ENCODE measurements at places on chromosomes 2 and 18. TPM values are rescaled to one million over a fixed set of nuclear protein-coding genes. Genes with fewer than 3 reads are reported as not detected.
A peak's percentile ranks its signal among the peaks of the same experiment; 100 is the strongest.

Gene ELOA2
- not detected for total RNA-seq

Gene WDFY1
- 96.0 TPM for total RNA-seq

DNA sequence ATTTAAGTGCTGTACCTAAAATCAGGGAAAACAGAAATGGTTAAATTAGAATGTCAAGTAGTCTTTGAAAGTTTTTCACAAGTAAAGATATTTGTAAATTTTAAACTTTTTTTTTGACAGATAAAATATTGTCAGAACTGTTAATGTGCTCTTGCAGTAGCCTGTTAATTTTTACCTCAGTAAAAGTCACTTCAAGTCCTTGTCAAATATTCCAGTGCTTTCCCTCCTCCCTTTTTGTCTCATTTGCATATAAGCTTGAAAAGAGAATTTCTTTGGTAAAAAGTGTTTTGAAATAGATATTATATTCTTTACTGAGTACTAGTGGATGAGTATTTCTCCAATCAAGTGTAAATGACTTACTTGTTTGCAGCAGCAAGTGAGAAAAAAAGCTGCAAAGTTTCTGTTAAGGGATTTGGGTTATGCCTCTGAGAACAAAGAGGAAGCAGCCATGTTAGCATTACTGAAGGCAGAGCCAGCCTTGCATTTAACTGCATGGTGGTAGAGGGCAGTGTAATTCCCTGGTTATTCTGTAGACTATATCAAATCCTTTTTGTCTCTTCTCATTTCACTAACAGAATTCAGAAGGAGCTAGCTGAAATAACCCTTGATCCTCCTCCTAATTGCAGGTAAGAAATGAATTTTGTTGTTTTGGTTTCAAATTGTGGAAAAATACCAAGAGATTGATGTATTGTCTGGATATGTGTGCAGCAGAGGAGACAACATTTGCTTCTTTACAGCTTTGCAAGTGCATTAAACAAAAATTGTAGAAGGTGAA is 3.2 kb downstream of the UBE2E3 start:
- DNase-seq, result peak; percentile 54

GRCh38 chr18:70207181-70207580 is 1.7 kb upstream of the RTTN start:
- DNase-seq, result no peak

DNA sequence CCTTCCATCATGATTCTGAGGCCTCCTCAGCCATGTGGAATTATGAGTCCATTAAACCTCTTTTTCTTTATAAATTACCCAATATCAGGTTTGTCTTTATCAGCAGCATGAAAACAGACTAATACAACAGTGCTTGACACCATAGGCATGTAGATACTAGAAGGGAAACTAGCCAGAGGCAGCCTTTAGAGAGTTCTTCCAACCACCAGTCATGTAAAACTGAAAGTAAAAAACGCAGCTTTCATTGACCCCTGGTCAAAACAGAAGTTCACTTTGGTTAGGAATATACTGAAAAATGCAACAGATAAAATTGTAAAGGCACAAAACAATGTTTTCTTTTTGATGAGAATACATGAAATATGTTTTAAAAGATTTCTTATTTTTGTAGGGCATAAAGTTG is 122.8 kb upstream of the L3MBTL4 start:
- DNase-seq, result peak; percentile 7

DNA sequence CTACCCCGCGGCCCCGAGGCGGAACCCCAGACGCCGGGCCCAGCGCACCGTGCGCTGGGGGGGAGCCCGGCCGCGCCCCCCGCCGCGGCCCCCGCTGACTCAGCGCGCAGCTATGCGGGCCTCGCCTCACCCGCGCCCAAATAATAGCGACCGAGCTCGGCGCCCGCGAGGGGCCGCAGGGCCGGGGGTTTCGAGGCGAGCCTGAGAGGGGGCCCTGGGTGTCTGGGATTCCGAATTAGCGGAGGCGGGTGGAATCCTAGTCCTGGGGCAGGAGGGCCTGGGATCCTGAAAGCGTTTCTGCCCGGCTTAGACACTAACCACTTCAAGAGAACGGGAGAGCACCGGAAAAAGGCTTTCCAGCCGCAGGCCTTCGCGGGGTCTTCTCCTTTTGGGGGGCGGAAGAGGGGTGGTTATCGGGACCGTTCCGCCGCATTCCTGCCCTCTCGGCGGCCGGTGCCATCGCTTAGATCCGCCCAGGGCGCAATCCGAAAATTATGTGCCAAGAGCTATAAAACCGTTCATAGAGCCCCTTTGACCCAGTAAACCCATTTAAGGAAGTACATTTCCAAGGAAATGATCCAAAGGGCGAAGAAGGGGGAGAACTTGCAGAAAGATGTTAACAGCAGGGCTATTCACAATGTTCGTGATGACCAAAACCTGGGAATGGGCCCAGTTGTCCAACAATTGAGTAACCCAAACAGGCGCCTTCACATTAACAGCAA is 681 bp upstream of the ROCK2 start:
- DNase-seq, result no peak

Data from mammary epithelial cell (primary cell).